ENCODE measurements at places on chromosomes 11 and 22.

- DNase-seq, result no peak
These were observed 15.7 kb upstream of the CDKN1C start for GRCh38 chr11:2901196-2901796.

- DNase-seq, result no peak
These were observed 198.5 kb upstream of the NCAM1 start for GRCh38 chr11:112762707-112763090.

- DNase-seq, result no peak
These were observed 866.2 kb downstream of the TBC1D22A start for GRCh38 chr22:47628477-47629272.

- DNase-seq, result no peak
These were observed 11.9 kb upstream of the PPFIBP2 start for GRCh38 chr11:7501894-7502293.

GRCh38 chr11:14567064-14567651, 47.0 kb upstream of the PSMA1 start:
- DNase-seq, result no peak

DNA sequence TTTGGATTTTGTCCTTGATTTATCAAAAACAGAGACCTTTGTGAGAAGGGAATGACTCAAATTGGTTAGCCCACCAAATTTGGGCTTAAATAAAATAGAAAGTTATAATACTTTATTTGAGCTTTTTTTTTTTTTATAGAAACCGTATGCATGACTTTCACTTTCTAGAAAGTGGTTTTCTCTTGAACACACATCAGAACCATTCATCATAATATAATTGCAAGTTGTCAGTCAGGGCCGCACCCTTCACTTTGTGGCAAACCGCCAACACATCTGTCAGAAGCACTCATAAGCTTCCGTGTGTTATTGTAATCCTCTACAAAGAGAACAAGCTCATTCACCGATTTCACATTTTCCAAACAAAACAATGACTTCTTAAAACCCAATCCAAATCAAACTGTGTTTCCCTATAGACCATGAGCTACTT, 76.1 kb downstream of the SOX6 start:
- peak; percentile 1 for DNase-seq

GRCh38 chr11:1198561-1199240, 24.2 kb upstream of the MUC5B start:
- no peak for DNase-seq

DNA sequence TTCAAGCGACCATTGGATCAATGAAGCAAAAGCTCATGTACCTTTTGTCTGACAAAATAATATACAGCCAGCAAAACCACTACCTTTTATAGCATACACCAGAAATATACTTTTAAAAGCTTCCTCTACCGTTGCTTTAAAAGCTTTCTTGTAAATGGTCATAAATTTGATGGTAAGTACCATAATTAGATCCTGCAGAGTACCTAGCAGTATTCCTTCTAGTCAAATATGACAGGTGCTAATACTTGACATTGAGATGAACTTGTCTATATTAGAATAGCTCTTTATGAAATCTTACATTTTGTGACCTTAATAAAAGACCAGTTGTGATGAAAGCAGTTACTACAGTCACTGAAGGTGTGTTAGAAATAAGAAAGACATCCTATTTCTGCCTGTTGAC, 340.5 kb upstream of the ANO3 start:
- DNase-seq, result no peak

- DNase-seq, result no peak
These were observed 73.2 kb upstream of the OPCML start for GRCh38 chr11:133605482-133605881.

DNA sequence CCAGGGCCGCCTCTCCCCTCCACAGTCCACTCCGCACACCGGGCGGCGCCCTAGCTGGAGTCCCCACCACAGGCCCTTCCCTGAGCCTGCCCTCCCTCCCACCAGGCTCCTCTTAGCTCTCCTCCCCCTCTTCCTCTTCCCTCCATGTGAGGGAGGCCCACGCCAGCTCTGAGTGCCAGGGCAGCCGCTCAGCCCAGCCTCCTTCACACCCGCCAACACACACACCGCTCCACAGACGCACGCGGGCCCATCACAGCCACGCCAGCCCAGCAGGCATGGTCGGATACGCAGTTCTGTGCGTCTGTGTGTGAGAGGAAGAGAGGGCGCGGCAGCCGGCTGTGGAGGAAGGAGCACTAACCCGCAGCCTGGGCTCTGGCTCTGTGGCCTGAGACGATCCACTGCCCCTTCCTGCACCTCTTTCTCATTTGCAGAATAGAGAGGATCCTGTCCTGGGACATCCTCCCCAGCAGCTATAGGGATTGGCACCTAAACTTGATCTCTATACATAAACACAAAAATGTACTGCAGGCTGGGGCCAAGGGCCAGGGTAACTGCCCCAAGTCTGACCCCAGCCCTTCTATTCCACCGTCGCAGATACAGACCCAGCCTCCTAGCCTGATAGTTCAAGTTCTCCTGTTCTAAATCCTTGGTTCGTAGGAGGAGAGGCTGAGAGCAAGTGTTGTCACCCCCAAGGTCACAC, 3.5 kb downstream of the CHRM4 start:
- DNase-seq, result no peak

GRCh38 chr11:15757048-15757698, 599.2 kb downstream of the SOX6 start:
- DNase-seq, result no peak

DNA sequence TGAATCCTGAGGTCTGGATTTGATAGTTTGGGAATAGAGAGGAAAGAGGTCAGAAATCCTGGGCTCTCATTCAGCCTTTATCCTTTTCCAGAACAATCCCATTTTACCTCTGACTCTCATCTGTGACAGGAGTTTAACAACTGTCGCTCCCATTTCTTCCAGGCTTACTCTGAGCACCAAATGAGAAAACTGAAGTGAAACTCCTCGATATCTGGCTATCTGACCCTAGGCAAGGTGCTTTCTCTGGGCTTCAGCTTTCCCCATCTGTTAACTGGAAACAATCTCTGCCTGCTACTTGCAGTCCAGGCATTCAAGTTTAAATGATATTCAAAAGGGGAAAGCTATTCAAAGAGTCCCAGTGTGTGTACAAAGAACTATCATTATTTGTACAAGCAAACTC, 50.1 kb downstream of the NRXN2 start:
- no peak for DNase-seq

DNA sequence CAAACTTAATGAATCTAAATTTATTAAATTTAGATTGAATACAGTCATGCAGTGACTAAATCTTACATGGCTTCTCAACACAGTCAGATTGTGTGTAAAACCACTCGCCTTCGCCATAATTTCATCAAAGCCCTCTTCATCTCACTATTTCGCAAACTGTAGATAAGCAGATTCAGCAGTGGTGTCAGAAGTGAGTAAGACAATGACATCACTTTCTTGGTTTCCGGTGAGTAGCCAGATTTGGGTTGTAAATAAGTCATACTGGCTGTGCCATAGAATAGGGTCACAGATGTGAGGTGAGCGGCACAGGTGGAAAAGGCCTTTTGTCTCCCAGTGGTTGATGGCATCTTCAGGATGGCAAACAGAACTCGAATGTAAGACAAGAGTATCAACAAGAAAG, 3.4 kb downstream of the OR10A6 start:
- no peak for DNase-seq

- DNase-seq, result no peak
These were observed 235.5 kb upstream of the ANO3 start for GRCh38 chr11:26096451-26096850.

DNA sequence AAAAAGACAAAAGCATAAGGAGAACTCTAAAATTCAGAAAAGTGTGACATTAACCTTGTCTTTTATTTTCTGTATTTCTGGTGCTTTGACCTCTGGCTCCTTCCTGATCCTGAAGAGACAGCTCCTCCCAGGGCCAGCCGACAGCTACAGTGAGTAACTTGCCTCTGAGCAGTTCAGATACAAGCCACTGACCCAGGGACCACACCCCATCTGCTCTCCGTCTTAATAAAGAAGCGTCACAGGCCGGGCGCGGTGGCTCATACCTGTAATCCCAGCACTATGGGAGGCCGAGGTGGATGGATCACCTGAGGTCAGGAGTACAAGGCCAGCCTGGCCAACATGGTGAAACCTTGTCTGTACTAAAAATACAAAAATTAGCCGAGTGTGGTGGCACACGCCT, 6.5 kb downstream of the MLC1 start:
- no peak for DNase-seq

- DNase-seq, result no peak
These were observed 143.2 kb downstream of the OPCML start for GRCh38 chr11:133388975-133389568.

- no peak for DNase-seq
These were observed 117.5 kb downstream of the SPATA19 start for GRCh38 chr11:133727774-133728173.

- DNase-seq, result no peak
These were observed 1212.3 kb downstream of the BRD1 start for GRCh38 chr22:48615171-48616008.

- no peak for DNase-seq
These were observed 235.9 kb upstream of the NARS2 start for GRCh38 chr11:78810559-78811009.

DNA sequence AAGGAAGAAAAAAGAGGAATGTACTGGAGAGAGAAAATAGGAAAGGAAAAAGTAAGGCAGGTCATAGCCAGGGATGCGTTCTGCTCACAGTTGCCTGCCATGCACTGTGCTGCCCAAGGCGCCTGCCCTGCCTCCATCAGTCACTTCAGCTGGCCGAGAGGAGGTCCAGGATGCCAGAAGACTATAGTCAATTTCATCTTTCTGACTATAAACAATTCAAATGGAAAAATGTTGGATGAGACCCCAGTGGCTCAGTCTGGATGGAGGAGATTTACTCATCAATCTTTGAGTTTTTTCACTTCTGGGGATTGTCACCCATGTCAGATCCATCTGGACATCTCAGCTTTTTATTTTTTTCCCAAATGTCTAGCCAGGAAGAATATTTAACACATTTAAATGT, 36.7 kb upstream of the CLMP start:
- DNase-seq, result no peak

GRCh38 chr11:28472904-28473303, 364.7 kb downstream of the METTL15 start:
- no peak for DNase-seq

DNA sequence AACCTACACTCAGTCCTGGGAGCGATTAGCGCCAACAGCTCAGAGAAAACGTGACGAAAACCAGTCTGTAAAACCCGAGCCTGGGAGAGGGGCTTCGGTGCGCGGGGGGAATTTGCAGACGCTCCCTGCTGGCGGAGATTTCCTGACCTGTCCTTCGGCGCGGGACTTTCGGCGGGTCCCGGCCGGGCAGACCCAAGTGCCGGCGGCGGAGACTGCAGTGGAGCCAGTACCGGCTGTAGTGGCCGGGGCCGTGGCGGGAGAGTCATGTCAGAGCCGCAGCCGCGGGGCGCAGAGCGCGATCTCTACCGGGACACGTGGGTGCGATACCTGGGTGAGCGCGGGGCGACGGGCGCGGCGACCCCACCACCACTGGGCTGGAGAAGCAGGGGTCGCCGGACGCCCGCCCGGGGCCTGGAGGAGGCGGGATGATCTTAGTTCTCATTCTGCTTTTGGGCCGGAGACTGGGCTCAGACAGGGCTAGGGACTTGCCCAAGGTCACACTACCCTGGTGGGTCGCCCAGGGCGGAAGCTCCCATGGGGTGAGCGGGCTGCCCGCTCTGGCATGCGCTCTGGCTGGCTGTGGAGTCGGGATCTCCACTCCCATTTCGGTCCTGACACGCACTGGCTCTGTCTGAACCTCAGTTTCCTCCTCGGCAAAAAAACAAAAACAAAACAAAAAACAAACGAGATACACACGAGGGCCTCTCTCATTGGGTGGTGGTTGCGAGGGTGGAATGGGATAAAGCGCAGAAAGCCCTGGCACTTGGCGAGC, at the start of gene MTFP1:
Gene MTFP1, plus strand, starts transcription at position 153 of the 772 bp plus-strand sequence. Its CDS starts 112 bp downstream, at position 265.
- peak; percentile 56 for DNase-seq

DNA sequence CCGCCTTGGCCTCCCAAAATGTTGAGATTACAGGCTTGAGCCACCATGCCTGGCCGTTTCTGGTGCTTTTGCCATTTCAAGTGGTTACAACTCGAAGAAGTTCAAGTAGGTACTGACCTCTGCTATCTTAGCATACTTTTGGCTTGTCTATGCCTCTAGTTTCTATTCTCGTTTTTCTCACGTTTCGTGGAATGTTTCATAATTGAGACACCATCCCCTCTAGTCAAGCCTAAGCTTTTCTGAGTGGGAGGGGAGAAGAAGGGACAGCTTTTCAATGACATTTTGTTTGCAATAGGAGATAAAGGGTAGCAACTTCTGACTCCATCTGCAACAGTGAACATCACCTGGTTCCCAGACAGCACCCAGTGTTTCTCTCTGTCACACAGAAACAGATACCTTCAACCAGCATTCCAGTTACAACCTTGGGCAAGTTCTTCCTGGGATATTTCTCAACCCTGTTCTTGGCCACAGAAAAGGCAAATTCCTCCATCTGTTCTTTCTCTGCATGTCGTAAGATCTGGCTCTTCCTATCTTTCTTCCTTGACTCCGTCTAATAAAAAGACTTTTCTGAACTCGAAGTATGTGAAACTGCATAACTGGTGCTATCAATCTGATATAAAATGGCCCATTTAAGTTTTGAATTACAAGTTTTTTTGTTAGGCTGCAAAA, 25.5 kb downstream of the DDI1 start:
- no peak for DNase-seq

- DNase-seq, result no peak
These were observed 524 bp upstream of the SLC25A17 start for GRCh38 chr22:40819599-40820140.

GRCh38 chr11:71396548-71397123, 51.6 kb downstream of the DHCR7 start:
- no peak for DNase-seq

- no peak for DNase-seq
These were observed 40.0 kb upstream of the FIBIN start for GRCh38 chr11:26953770-26954392.

GRCh38 chr11:15801616-15802015, 554.7 kb downstream of the SOX6 start:
- DNase-seq, result no peak

GRCh38 chr11:113023228-113023627, 62.0 kb downstream of the NCAM1 start:
- DNase-seq, result no peak
